EH (cell line): ENCODE measurements at places on chromosomes 6 and 20.

GRCh38 chr6:90803956-90804355 lies 217.1 kb upstream of the MAP3K7 start:
- no peak for DNase-seq

DNA sequence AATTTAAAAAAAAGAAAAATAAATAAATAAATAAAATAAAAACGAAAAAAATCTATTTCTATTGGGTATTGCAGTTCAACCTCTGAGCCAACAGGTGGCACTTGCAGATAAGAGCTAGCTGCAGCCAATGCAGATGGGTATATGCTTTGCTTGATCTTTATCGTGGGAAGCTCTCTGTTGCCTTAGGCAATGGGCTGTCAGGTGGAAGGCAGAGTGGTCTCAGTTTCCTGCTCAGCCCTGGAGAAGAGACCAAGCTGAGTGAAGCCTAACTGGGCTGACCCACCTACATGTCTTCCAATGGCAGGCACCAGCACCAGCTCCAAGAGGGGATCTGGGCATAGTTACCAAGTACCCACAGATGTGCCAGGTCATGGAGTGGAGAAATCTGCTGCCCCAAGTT lies 95.0 kb downstream of the AK9 start:
- peak; percentile 51 for DNase-seq

GRCh38 chr6:41700463-41701347 lies 34.7 kb downstream of the TFEB start:
- no peak for DNase-seq

GRCh38 chr20:8213831-8214587 lies 81.9 kb downstream of the PLCB1 start:
- DNase-seq = no peak

DNA sequence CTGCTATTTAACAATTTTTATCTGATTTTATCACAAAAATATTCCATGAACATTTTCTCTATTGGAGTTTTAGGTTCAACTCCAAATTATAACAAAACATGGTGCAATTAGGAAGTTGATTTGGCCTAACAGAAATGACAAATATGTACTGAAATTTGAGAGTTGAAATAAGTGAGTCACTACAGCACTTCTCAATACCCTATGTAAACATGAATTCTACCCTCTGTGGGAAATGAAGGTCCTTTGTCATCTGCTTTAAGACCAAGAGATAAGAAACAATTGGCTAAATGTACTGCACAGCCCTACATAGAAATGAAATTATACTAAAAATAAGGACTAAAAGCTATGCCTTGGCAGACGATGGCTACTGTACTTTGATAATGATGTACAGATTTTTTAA lies 86.2 kb upstream of the BEND6 start:
- DNase-seq = peak; percentile 92

DNA sequence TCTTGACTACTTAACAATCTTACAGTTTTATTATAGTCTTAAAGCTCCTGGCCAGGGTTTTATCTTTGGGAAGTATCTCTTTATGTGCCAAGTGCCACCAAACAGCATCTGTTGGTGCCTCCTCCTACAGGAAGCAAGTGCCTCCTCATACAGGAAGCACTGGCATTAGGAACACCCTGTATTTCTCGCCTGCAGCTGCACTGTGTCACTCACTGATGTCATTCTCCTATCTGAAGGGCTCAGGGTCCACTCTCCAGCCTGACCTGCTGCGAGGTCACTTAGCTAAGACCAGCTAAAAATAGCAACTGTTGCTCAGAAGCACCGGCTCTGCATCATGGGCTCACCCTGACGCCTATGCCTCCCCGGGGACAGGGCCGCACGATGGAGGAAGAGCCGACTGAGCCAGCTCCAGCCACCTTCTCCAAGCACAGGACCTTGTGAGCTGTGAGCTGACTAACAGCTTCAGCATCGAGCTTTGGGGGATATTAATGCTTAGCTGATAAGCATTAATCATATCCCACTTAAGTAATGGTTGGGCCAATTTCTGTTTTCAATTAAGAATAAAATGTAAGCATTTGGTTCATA lies 66.3 kb upstream of the CD93 start:
- peak; percentile 86 for DNase-seq

GRCh38 chr20:32036716-32037485 lies 15.1 kb upstream of the HCK start:
- peak; percentile 44 for DNase-seq

- DNase-seq = no peak
Observed at GRCh38 chr20:25216199-25216945, 20.9 kb downstream of the ENTPD6 start.

GRCh38 chr20:32281711-32282110 lies 4.3 kb downstream of the KIF3B start:
- DNase-seq = no peak

- DNase-seq = peak; percentile 89
Observed at GRCh38 chr6:33204415-33205190, at the start of gene HSD17B8. Gene HSD17B8 (plus strand): TSS chr6:33204655. CDS start chr6:33204669, 14 bp downstream.

- DNase-seq = peak; percentile 68
Observed at GRCh38 chr6:18400831-18401446, 13.8 kb downstream of the RNF144B start.

DNA sequence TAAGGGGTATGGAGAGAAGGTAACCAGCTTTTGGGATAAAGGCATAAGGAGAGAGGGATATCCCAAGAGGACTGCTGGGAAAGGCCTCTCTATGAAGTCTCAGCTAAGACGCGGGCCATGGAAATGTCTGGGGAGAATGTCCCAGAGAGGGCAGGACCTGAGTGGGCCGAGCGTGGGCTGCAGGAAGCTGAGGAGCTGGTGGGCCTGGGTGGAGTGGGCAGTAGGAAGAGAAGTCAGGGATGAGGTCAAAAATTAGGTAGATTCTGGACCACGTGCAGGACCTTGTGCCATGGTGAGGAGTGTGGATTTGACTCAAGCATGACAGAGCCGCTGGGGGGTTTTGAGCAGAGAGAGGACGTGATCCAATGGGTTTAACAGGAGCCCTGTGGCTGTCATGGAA lies 66.5 kb upstream of the SULF2 start:
- no peak for DNase-seq
